Sigmoid colon (tissue), 7 donors: ENCODE measurements at places on chromosomes 11 and 22. TPM values are rescaled to one million over a fixed set of nuclear protein-coding genes. Genes with fewer than 3 reads are reported as not detected.

DNA sequence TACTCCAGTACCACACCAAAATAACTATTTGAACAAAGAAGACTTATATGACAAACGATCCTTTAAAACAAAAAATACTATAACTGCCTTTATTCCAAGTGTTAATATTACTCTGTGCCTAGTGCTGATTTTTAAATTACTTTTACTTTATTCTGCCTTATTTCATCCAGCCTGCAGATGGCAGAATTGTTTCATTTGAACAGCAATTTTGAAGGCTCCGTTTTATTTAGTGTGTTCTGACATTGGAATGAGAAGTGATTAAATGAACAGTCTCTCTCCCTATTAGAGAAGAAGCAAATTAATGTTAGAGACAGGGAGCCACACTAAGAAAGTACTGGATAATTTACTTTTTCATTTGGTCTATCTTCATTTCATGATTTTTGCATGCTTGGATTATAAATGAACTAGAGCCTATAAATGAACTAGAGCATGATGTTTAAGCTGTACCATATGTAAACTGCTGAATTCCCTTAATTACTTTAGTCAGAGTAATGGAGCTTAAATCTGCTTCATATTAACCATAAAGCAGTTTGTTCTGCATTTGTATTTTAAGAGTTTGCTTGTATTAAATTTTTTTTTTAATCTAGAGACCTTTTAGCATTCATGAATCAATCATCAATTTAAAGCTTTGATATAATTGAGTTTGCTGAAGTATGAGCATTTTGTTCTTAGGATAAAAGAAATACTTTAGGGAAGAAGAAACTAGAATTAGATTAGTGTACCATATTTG, 9.8 kb downstream of the PDHX start:
- DNase-seq: no peak

- no peak for DNase-seq
These were observed 52.6 kb upstream of the NAV2 start for GRCh38 chr11:19660076-19660475.

The NPAS4 gene
- 0.95 TPM for total RNA-seq

The NTM gene
- 6.8 TPM for total RNA-seq

GRCh38 chr11:121659811-121660210, 207.0 kb upstream of the SORL1-AS1 start:
- no peak for DNase-seq

GRCh38 chr11:78821371-78822306, 247.0 kb upstream of the NARS2 start:
- DNase-seq: no peak

The MFNG gene
- total RNA-seq: 12.8 TPM

GRCh38 chr11:57751676-57752253, at the start of gene BTBD18:
Gene BTBD18 (minus strand): TSS chr11:57751819. CDS start chr11:57751188, 631 bp downstream.
- no peak for DNase-seq

GRCh38 chr22:41925783-41926460, 684 bp downstream of the TNFRSF13C start:
- no peak for DNase-seq

GRCh38 chr11:133559833-133560471, 27.7 kb upstream of the OPCML start:
- no peak for DNase-seq

- DNase-seq: no peak
These were observed 27.8 kb downstream of the MORC2 start for GRCh38 chr22:30940685-30941362.

The PICK1 gene
- total RNA-seq: 18.1 TPM

The LRRC56 gene
- total RNA-seq: not detected

DNA sequence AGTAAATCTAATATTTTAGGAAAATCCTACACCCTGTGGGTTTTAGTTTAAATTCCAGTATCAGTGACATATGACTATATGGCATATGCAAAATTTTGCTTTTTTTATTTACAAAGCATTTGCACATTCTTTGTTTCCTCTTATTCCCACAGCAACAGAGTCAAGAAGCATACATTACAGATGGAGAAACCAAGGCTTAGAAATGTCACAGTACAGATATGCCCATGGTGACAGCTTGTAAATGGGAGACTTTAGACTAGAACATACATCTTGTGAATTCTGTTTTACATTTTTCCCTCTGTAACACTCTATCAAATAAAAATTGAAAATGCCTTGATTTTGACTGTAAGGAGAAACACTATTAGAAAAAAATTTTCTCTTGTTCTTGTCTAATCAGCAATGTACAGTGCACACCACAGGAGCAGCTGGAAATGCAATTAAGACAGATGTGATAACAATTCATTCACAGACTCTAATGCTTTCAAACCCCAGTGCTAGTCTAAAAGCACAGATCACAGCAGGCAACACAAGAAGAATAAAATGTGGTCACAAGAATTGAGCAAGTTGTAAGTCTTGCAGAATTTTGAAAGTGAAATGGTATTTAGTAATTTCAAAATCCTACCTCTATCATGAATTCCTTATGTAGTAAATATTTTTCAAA, 375.9 kb downstream of the LUZP2 start:
- DNase-seq: no peak

The NELL1 gene
- total RNA-seq: 0.55 TPM

DNA sequence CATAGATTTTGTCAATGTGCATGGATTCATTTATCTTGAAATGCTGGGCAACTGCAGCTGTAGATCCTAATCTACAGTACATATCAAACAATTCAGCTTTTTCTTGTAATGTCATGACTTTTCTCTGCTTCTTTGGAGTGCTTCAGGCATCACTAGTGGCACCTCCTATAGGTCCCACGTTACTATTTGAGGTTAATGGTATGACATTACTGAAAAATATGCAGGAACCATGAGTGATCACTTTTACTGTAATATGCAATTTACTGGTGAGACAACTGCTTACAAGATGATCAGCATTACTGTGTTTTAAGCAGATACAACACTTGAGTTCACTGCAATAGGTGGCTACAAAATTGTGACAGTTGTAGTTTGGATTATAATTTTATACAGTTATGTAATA, 3.0 kb downstream of the CENATAC start:
- no peak for DNase-seq

DNA sequence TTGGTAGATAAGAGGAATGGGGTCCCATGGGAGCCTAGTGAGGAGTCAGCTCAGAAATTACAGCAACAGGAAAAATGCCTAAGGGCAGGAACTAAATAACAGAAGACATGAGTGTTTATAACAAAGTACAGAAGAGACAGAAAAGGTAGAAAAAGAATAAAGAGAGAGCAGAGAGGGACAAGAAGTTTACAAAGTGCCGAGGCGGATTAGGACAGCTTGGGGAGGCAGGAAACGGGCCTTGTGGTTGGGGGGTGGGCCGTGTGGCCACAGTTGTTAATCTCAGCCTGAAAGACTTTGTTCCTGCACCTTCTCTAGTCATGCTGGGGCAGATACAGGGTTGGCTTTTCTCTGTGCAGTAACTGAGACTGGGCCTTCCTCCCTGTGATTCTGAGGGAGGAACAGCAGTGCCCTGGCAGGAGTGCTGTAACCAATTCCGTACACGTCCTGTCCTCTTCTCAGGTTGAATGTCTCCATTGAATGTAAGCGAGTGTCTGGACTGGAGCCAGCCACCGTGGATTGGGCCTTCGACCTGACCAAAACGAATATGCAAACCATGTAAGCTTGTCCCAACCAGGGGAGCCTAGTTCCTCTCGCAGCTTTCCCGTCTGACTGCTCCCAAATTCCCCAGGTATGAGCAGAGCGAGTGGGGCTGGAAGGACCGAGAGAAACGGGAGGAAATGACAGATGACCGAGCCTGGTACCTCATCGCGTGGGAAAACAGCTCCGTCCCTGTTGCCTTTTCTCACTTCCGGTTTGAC, 13.2 kb downstream of the NAA40 start:
- DNase-seq: no peak

DNA sequence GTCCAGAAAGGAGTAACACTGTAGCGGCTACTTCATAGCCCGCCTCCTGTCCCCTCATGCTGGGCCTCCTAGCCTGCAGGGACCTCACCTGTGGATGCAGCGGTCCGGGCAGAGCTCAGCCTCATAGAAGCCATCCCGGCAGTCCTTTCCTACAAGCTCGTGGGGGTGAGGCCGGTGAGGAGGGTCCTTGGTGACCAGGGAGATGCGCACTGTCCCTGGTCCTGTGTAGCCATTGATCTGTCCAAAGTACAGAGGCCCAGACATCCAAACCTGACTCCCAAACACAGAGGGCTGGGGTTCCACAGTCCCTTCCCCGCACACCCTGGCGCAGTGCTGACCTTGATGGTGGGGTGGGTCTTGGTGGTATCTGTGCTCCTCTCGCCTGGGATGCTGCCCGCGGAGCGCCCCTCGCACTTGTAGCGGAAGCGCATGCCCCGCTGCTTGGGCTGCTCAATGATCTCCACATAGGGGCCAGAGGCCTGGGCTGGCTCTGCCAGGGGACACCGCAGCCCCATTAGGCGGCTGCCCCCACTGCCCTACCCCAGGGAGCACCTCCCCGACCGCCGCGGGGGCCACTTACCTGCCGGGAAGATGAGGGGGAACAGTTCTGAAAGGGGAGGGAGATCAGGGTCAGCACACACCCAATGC, 993 bp downstream of the RELA start:
- peak; percentile 69 for DNase-seq

DNA sequence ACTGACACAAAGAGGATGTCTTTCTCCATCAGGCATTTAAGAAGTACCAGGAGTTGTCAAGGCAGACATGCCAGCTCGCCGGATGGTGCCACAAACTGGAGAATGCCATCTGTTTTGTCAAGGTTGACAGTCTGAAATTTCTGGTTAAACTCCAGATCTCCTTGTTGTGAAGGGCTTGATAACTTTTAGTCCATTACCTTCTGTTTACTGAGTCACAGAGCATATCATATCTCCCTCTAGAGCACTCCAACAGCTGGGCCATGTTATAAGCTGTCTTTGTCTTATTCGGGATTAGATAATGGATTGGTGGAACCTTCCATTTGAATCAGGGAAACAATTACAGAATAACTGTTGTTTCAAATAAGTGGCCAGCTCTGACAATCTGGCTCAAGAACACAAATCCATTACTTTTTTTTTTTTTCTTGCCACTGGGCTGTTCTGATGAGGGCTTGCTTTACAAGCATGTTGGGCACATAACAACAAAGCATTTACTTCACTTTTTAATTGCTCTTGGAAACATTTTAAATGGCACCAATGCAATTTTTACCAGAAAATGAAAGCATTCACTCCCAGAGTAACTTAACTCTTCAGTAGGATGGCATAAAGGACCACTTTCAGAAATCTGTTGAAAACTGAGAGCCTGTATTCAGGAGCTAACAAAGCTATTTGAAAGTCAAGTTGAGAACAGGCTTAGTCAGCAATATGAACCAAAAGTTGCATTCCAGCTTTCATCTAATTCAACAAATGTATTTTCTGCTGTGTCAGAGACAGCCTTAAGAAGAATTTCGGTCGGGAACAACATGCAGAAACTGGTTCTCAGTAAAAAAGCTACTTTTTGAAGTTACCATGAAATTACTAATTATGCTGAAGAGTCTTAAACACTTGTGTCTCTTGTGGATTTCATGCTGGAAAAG, 227.6 kb upstream of the PITPNB start:
- DNase-seq: no peak

The ROBO4 gene
- total RNA-seq: 12.8 TPM

DNA sequence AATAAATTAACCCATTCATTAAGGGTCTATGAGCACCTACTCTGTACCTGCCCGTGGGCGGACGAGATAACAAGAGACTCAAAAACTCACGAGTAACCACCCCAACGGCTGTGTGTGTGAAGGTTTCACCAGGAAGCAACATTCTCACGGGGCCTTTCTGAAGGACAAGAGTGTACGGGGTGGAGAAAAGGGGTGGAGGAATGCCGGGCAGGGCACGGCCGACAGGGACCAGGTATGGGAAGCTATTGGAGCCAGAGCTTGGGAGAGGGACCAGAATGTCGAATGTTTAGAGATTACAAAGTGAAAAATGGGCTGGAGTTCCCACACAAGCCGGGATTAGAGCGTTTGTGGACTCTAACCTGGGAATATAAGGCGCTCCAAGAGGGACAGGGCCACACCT, 1.6 kb downstream of the KMT5B start:
- DNase-seq: no peak

GRCh38 chr11:15127341-15127740, 12.6 kb downstream of the INSC start:
- DNase-seq: no peak

DNA sequence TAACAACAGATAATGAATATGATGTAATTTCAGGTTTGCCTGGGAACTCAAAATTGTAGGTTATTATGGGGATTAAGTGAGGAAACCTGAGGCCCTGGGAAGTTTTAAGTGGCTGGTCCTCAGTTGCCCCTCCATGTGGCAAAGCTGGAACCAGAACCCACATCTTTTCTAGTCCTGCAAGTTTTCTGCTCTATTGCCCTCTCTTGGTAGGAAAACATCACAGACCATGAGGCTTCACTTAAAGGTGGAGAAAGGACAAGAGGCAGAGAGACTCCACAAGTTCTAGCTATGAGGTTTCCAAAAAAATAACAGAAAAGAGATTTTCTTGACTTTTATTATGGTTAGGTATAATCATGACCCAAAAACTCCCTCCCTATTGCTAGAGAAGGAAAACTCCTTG, 115.5 kb upstream of the DDI1 start:
- no peak for DNase-seq

DNA sequence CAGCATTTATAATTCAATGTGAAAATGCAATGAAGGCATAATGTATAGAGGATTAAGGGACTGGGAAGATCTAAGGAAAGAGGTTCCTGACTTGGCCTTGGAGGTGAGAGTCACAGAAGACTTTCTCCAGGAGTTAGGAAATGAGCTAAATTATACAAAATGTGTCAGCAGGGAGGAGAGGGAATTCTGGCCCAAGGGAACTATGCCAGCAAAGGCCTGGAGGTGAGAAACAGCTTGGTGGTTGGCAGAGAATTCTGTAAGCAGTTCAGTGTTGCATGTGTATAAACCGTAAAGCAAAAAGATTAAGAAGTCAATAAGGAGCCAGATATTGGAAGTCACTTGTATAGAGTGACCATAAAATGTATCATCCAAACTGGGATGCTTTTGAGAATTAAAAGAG, 142.2 kb upstream of the SESN3 start:
- no peak for DNase-seq

The OR5A1 gene
- not detected for total RNA-seq
